AG09309 (cell line): ENCODE measurements at places on chromosomes 1 and 21.

DNA sequence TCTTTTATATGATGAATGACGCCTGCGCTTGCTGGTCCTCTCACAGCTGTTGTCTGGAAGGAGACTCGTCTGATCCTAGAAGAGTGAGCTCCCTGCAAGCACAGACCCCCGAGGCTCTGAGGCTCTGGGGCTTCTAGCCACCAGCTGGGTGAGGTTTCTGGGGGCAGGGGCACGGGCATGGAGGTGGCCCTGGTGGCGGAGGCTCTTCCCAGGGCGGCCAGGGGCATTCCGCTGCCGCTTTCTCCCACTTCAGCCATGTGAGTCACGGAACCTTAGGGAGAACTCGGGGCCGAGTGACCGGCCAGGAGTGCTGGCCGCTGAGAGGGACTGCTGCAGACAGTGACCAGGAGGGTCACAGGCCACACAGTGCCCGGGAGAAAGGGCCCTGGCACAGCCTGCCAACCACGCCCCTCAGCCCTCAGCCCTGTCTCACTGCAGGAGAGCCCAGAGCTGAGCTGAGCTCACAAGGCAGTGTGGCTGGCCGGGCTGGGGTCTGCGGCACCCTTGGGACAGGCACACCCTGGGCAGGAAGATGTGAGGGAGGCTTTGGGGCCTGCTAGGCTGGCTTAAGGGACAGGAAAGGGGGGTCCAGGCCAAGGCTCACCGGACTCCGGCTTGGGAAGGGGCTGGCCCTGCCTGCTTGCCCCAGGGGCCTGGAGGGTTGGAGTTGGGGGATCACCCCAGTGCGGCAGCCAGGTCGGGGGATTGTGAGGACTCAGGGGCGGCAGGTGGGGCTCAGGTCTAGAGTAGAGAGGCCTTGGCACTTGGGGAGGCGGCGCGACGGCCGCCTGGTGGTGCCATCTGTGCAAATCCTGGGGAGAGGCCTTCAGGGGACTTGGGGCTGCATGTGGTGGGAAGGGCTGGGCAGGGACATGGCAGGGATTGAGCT, 35.7 kb downstream of the MORN1 start:
- DNase-seq = no peak

- no peak for DNase-seq
Measured at GRCh38 chr21:35075546-35075945, 26.4 kb upstream of the RUNX1 start.

DNA sequence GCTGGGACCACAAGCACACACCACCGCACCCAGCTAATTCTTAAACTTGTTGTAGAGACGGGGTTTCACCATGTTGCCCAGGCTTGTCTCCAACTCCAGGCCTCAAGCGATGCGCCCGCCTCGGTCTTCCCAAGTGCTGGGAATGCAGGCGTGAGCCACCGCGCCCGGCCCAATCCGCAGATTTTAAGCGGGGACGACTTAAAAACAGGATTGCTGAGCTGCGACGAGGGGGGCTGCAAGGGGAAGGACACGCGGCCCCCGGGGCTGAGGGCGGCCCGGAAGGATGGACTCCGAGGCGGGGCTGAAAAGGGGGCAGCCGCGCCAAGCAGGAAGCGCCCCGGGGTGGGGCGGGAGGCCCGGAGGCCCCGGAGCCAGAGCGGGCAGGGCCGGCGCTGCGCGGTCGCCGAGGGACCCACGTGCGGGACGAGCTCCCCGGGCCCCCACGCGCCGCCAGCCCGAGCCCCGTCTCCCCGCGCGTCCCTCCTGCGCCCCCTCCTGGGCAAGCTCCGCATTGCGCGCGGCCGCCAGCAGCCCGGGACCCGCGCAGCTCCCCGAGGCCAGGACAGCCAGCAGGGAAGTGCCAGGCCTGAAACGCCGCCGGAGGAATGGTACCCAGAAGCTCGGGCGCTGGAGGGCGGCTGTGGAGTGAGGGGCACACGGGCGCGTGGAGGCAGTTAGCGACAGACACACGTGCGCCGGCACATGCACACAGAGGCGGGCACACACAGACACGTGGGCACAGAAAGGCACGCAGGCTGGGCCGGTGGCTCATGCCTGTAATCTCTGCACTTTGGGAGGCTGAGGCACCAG, 5.5 kb upstream of the PRKCZ start:
- DNase-seq = no peak

DNA sequence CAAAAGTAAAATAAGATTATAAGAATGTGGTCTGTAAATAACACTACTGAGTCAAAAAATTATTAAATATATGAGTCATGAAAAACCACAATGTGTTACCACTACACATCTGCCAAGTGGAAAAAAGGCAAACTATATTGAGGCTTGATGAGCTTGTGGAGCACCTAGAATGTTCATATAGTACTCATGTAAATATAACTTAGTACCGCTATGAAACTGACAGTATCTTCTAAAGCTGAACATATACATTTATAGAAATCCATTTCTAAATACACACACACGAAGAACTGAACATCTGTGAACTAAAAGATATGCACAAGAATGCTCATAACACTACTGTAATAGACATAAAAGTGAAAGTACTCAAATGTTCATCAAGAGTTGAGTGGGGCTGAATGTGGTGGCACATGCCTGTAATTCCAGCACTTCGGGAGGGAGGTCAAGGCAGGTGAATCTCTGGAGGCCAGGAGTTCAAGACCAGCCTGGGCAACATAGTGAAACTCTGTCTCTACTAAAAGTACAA, 18.5 kb upstream of the GBP3 start:
- no peak for DNase-seq

- DNase-seq = no peak
Measured at GRCh38 chr21:41156142-41156541, 11.8 kb upstream of the BACE2 start.

DNA sequence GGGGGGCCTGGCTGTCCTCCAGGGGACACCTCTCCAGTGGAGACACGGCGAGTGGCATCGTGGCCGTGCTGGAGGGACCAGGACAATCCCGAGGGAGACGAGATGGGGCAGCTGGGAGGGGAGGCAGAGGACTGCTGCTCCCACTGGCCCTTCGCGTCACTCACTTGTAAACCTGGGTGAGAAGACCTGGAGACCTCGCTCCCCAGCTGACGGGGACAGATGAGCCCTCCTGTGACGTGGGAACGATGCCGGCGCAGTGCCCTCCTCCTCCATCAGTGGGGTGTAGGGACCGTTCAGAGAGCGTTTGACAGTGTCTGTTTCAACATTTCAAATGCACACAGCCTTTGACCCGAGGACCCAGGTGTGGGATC, 4.6 kb downstream of the SPATC1L start:
- no peak for DNase-seq

- no peak for DNase-seq
Measured at GRCh38 chr1:204782118-204782700, 88.5 kb upstream of the NFASC start.

DNA sequence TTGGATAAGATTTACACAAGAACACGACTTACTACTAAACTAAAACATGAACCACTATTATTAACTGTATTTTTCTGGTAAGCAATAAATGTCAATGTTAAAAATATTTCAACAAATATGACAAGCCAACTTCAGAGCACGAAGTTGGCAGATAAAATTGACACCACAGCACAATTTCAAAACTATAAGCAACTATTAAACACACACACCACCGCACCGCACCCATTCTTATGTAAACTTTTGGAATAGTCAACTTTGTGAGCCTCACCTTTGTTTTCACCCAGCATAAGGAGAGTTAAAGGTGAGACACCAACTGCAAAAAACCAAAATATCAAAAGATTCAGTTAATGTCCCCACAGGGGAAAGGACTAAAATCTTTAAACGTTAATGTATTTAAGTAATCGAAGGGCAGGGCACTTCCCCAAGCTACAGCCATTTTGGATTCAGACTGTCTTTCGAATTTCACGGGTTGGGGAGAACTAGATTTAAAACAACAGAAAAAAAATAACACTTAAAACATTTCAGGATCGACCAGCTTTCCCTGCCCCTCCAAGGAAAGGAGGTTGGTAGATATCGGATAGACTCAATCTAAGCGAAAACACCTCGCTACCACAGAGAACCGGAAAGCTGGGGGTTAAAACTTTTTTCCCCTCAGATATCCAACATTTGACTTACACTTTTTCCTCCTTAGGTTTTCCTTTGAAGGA, 872 bp downstream of the GPBP1L1 start:
- DNase-seq = no peak

DNA sequence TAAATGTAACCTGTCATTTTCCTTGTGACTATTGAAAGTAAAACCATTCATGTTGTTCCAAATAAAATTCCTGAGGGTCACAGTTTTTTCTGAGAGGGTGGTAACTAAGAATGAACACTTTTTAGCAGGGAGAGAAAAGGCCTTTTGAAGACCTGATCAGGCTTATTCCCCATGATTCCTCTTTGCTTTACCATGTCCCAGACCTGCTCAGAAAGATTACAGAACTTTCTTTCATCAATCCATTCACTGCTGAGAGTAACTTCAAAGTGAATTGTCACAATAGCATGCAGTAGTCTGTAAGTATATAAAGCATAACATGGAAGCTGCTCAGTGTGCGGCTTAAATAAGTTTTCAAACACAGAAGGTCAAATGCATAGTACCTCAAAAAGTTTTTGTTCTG, 201.5 kb upstream of the COL11A1 start:
- no peak for DNase-seq

DNA sequence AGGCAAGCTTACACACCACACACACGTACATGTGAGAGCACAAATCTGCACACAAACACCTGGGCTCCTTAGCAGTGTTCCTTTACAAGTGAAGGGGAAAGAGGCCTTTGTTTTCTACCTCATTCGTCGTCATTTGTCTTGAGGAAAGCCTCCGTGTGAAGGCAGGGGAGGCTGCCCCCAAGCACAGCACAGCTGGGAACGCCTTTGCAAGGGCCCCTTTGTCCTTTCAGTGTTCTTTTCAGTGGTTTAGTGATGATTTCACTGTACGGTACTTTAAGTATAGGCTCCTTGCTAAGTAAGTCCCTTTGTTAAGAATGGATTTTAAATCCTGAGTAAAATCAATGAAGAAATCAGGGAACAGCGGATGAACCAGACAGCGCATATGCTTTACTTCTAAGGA, 94.1 kb downstream of the PGBD5 start:
- DNase-seq = no peak

- no peak for DNase-seq
Measured at GRCh38 chr1:185263780-185264179, 53.3 kb downstream of the IVNS1ABP start.

DNA sequence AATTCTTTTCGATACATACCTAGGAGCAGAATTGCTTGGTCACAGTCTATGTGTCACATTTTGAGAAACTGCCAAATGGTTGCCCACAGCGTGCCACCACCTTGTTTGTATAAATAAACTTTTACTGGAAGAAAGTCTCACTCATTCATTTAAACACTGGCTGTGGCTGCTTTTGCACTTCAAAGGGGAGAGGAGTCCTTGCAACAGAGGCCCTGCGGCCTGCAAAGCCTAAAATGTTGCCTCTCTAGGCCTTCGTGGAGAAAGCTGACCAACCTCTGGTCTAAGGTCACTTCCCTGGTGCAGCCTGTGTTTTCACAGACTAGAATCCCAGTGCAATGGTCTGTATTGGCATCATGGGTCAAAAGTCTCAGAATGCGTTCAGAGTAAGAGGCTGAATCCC, 8.3 kb downstream of the RIPK4 start:
- DNase-seq = no peak

DNA sequence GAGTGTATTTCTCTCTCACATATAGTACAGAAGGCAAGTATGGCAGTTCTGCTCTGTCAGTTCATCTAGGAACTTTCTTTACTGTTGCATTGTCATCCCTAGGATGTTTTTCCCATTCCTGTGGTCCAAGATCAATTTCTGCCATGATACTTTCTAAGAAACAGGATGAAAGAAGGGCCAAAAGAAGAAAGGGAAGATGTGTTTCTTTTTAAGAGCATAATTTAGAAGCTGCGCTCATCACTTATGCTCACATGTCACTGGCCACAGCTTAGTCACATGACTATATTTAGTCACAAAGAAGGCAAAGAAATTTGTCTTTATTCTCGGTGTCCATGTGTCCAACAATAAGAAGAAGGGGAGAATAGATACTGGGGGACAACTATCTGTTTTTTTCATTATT, 7.0 kb upstream of the MAST2 start:
- DNase-seq = no peak
